GM12878 (cell line): ENCODE measurements at places on chromosomes 11 and 22.

- no peak for DNase-seq
These were observed 39.4 kb downstream of the ABTB2 start for GRCh38 chr11:34318111-34319037.

DNA sequence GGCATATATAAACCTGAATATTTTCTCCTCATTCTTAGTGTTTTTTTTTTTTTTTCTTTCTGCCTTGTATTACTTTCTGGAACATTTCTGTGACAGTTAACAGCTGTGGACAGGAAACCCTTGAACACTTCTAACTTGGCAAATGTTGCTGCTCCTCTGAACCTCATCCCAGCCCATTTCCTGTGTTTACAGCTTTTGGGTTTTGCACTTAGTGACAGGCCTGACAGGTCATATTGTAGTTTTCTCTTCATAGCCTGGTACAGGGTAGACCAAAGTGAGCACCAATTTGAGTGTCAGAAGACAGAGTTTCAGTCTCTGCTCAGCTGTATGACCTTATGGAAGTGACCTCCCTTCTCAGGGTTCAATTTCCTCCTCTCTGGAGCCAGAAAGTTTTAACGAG, 91.6 kb downstream of the STIM1 start:
- DNase-seq, result peak; percentile 76

- DNase-seq, result no peak
These were observed 55.2 kb downstream of the SLC1A2 start for GRCh38 chr11:35363854-35364780.

- no peak for DNase-seq
These were observed 72.0 kb upstream of the ARHGAP32 start for GRCh38 chr11:129264114-129264513.

- DNase-seq, result no peak
These were observed 10.5 kb upstream of the TSPAN18 start for GRCh38 chr11:44716256-44716655.

GRCh38 chr22:33270596-33270995, 212.4 kb upstream of the SYN3 start:
- no peak for DNase-seq

GRCh38 chr11:95764267-95764898, 25.2 kb downstream of the FAM76B start:
- DNase-seq, result no peak

DNA sequence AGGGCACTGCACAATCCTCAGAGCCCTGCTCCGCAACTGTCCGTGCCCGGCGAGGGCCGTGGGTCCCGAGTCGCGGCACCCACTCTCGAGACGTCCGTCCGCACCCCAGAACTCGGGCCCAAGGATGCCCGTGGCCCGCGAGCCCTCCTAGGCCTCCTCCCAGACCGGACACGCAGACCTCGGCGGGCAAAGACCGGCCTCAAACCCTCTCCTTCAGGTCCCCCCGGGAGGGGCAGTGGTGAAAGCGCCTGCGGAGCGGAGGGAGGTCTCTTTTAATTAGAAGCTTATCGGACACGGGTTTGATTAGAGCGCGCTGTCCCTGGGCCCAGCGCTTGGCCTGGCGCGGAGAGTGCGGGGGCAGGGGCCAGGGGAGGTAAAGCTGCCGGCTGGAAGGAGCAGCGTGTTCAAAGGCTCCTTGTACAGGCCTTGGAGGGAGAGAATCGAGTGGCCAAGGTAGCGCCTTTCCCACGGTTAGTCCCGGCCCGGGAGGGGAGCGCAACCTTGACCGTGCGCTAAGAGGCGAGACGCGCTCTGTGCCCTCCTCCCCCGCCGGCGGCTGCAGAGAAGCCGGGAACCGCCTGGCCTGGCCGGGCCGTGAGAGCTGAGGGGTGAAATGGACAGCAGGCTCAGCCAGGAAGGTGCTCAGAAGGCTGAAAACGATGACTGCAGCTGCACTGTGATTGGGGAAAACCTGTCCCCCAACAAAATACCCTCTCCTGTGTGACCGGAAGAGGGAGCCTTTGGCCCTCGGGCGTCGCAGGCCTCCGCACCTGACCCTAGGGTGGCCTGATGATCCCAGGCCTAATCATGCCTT, 4.6 kb downstream of the WT1 start:
- DNase-seq, result no peak

GRCh38 chr22:29128891-29129807, 56.3 kb downstream of the KREMEN1 start:
- no peak for DNase-seq

DNA sequence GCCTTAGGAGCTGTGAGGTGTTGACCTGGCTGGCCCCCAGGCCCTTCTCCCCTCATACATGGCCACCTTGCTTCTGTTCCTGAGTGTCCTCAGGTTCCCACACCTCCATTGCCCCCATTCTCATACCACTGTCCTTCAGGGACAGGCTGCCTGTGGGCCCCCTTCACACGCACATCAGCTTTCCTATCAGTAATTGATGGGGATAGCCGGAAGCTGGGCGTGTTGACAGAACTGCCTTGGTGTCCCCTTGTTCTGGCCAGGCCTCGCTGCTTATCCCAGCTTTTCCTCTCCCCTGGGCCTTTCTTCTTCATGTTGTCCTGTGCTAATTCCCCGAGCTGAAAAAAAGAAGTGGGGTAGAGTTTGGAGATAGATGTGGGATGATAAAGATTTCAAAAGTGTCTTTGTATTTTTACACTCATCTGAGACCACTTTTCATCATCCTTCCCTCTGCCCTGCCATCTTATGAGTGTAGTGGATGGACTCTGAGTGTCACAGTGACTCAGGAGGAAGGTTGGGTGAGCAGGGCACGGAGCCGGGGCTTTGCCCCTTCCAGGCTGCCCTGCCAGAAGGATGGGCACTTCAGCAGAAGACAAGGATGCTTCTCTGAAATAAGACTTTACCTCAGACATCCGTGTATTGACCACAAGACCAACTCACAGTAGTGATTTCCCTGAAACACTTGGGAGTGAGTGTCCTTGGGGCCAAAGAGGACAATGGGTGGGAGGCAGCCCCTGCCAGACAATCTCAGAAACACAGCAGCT, 42.8 kb downstream of the MED15 start:
- no peak for DNase-seq

- no peak for DNase-seq
These were observed 3.8 kb downstream of the CYB5R3 start for GRCh38 chr22:42645341-42645937.

DNA sequence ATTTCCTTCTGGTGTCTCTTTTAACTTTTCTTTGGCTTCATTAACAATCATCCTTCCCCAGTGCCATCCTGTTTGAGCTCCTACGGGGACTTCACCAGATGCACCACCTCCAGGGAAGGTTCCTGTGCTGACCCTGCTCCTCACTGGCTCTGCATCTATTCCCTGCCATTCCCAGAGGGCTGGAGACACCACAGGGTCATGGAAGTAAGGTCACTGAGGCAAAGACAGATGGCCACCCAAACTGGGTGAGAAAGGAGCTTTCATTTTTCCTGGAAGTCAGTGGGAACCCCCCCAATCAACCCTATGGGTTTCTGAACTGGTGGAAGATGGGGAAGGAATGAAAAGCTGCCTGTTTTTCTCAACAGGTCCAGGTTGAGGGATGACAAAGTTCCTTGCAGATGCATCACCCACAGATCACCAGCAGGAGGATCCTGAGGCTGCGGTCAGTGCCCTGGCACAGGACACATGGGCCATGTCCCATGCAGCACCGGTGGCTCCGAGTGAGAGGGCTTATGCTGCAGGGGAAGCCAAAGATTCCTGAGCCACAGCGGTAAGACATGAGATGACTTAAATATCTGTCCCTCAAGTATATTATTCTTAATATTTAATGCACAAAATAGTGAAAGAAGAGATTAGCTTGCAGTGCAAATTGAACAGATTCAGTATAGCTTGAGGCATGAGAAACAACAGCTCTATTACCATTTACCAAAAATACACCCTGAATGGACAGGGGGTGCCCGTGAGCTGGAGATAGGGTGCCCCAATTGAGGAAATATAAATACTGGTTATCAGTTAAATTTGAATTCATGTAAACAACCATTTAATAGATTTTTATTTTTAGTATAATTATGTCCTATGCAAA, 73.0 kb upstream of the VPREB1 start:
- no peak for DNase-seq

DNA sequence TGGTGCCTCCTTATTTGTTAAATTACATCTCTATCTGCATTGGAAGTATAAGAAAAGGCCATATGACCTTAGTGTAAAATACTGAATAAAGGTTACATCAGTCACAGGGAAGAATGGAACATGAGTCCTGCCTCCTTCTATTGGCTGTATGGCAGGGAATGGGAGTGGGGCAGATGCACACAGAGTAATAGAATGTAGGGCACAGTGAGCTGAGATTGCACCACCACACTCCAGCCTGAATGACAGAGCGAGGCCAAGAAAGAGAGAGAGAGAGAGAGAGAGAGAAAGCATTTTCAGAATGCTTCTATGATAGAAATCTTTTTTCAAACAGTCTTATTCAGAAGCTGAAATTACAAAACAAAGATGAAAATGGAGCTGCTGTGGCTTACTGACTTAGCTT, 58.8 kb downstream of the SLN start:
- DNase-seq, result no peak

DNA sequence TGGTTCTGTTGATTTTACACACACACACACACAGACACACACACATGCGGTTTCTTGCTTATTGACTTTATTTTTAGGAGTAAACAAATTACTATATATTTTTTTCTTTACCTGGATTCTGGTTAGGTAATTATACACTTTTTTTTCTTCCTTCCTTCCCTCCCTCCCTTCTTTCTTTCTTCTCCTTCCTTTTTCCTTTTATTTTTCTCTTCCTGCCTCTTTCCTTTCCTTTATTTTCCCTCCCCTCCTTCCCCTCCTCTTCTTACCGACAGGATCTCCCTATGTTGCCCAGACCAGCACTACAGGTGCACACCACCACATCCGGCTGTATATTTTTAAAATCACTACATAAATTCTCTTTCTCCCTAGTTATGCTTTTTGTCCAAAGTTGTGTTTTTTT, 3.1 kb upstream of the SPDYC start:
- DNase-seq, result no peak

DNA sequence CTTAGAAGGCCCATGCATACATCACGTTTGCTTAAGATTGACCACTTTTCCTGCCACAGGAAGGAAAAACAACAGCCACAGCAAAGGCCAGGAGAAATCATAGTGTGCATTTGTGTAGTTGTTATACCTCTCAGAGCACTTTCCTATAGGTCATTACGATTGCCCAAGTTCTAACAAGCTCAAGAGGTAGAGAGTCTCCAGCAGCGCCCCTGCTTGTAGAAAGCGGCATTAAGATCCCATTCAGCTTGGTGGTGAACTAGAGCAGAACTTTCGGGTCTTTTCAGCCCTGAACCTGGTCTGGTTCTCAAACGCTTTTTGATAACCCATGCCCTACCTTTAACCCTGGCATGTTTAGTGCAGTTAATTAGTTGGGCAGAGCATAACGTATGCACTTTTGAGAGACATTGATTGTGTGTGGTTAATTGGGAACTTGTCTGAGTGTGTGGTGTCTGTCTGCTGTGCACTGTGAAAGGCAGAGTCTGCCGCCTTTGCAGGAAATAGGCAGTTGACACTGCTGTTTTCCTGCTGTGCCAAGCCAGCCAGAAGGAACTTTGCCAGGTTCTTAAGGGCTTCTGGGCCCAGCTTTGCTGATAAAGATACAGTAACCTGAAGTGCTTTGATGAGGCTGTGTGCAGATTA, 109.9 kb upstream of the CLMP start:
- DNase-seq, result no peak

GRCh38 chr11:110797453-110797852, 85.2 kb upstream of the ARHGAP20 start:
- peak; percentile 88 for DNase-seq

- DNase-seq, result no peak
These were observed 38.7 kb downstream of the CD82 start for GRCh38 chr11:44604171-44604581.

DNA sequence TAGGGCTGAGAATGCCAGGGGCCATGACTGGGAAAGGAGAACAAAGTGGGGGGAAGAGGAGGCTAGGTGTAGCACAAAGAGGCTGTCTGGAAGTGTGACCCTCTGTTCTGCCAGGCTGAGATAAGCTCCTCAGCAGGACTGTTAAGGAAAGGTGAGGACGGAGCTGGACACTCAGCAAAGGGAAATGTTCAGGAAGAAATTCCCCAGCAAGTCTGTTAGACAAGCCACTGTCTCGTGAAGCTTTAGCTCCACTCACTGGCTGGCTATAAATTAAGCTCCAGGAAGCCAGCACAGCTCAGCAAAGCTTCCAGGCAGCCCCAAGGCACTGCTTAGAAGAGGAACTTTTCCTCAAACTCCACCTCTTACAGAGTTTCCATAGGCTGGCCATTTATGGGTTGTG, 181.2 kb upstream of the API5 start:
- DNase-seq, result no peak

- DNase-seq, result no peak
These were observed 30.9 kb downstream of the TRPC6 start for GRCh38 chr11:101552888-101553287.

- DNase-seq, result no peak
These were observed 12.1 kb downstream of the FAM118A start for GRCh38 chr22:45321827-45322226.

GRCh38 chr22:49829044-49829853, 1.6 kb upstream of the BRD1 start:
- DNase-seq, result no peak

DNA sequence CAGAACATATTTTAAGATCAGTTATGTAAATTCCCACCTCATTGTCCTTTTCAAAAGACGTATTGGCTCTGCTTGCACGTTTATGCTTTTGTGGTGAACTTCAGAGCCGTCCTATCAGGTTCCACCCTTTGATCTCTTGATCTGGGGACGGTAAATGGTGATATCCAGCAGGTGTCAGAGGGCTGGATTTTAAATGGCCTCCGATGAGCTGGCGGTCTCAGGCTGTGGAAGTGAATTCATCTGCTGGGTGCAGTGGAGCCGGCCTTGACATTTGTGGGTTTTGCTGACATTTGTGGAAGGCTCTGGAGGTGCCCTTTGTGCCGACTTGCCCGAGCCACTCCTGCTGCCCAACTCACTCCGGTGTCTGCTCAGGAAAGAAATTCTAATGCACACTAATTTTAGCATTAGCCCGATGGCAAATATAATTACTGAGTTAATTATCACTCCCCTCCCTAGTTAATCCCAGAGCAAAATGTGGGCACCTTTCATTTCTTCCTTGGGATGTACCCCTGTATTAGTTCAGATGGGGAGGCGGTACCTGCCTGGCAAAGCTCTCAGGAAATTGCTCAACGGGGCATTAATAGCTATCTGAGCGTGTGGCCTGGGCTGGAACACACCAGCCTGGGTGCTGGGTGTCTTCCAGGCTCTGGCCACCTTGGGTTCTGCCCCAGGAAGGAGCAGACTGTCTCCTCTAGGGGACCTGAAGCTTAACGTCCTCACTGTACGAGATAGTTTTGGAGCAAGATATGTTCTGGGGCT, 9.1 kb downstream of the LRP5 start:
- no peak for DNase-seq

DNA sequence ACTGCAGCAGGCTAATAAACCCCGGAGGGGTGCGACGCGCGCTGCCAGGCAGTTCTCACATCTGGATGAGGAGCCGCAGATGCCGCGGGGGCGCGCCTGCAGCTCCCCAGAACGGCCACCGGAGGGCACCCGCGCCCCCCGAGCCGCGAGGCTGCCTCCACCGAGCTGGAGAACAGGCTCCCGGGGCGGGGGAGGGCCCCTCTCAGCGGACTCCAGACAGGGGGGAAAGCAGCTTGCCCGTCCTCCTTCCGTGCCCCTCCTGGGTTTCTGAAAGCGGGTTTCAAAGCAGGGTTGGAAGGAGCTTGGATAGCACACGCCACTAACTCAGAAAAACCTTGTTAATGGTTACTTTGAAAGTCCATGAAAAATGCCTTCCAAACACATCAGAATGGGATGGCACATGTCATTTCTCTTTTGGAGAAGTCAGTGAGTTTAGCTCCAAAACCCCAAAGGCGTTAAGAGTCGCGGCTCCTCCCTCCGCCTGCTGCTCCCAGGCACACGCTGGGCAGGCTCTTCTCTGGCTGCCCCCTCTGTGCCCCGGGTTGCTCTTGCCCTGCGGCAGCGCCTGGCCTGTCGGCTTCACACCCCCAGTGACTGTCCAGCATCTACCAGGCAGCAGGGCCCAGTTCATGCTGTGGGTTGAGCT, 317.8 kb downstream of the NTM start:
- no peak for DNase-seq
